Effector CD8-positive, alpha-beta T cell (primary cell): ENCODE measurements at places on chromosomes 13 and 19.

GRCh38 chr13:39257642-39258041, 219.4 kb downstream of the NHLRC3 start:
- DNase-seq = no peak

DNA sequence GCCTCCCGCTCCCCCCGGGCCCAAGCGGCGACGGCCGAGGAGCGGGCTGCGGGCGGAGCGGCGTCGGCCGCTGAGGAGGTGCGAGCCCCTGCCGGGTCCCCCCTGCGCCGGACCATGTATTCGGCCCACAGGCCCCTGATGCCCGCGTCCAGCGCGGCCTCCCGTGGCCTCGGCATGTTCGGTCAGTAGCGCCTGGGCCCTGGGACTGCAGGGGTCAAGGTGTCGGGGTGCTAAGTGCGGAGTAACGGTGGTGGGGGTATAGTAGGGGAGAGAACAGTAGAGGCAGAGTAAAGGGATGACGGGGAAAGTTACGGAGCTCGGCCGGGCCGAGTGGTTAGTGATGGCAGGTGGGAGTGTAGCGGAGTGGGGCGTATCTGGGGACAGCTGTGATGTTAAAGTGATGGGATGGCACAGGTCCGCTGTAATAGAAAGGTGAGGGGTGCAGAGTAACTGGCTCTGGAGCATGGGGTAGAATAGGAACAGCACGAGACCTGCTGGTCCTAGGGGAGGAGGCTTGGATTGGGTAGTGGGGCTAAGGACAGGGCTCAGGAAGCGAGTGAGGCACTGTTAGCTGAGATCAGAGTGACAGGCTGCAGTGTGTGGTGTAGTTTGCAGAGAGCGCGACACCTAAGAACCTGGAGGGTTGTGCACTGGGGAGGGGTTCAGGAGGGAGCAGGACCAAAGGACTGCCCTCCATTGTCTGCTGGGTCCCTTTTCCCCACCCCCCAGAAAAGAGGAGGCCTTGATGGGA, 15.7 kb downstream of the CIC start:
- DNase-seq = no peak

GRCh38 chr19:48102870-48103751, 7.5 kb downstream of the PLA2G4C start:
- DNase-seq = no peak

DNA sequence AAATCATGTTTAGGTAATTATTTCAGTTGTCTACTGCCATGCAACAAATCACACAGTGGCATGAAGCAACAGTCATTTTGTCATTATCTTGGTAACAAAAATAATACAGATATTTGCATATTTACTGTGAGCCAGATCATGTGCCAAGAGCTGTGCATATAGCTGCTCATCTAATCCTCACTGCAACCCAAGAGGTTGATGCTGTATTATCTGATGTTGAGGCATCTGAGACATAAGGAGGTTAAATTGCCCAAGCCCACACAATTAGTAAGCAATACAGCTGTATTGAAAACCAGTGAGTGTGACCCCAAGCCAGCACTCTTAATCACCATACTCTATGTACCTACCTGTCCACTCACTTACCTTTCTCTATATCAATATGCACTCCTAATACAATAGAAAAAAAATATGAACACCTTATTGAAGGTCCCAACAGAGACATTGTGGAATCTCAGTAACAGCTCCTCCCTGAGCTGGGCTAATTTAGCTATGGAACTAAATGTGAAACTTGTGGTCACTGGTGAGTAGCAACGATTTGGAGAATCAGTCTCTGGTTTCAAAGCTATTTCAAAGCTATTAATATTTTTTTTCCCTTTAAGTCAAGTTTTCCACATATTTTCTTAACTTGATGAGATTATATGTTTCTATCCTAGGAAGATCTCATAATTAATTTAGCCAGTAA, 185.2 kb downstream of the KLF12 start:
- no peak for DNase-seq

DNA sequence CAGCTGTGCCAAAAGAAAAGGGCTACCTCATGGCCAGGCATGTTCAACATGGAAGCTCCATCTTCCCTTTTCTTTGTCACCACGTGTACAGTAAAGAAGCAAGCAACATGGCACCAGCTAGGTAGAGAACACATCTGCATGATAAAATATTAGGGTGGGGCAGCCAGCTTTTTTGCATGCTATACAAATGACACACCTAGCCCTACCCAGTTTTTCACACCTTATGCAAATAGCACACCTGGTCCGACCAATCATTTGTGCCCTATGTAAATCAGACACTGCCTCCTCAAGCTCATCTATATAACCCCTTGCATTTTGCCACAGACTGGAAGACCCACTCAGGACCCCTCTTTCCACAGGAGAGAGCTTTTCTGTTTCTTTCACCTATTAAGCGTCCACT, 85.5 kb downstream of the STOML3 start:
- DNase-seq = no peak

- DNase-seq = no peak
Measured at GRCh38 chr19:1018393-1018792, 2.5 kb downstream of the TMEM259 start.

- DNase-seq = no peak
Measured at GRCh38 chr13:111540486-111540885, 220.0 kb downstream of the TEX29 start.

DNA sequence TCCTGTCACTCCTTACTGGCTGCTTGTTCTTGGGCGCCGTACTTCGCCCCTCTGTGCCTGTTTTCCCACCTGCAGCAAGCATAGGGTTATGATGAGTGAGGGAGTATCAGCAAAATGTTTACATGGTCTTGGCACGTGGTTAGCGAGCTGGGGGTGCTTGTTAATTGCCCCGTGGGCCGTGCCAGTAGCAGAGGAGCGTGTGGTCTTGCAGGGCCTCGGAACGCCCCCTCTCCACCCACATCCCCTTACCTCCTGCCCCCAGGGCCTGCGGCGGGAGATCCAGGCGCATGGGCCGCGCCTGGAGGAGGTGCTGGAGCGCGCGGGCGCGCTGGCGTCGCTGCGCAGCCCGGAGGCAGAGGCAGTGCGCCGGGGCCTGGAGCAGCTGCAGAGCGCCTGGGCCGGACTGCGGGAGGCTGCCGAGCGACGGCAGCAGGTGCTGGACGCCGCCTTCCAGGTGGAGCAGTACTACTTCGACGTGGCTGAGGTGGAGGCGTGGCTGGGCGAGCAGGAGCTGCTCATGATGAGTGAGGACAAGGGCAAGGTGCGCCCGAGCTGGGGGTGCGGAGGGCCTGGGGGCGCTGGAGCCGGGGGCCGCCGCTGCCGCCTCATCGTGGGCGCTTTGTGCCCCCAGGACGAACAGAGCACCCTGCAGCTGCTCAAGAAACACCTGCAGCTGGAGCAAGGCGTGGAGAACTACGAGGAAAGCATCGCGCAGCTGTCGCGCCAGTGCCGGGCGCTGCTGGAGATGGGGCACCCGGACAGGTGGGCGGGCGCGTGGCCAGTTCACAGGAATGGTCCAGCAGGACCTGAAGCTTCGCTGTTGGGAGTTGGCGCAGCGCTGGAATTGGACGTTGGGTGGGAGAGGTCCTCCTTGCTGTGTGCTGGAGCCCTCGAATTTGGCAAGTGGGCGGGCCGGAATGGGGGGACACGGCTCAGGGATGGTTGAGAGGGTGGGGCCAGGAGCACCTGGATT, 22.5 kb upstream of the SHKBP1 start:
- no peak for DNase-seq

GRCh38 chr13:30864433-30865122, 41.5 kb upstream of the MEDAG start:
- DNase-seq = no peak

GRCh38 chr19:55640577-55641425, at the start of gene ZNF580:
Gene ZNF580 (plus strand): TSS chr19:55641002. CDS start chr19:55642509, 1,507 bp downstream.
- peak; percentile 33 for DNase-seq

DNA sequence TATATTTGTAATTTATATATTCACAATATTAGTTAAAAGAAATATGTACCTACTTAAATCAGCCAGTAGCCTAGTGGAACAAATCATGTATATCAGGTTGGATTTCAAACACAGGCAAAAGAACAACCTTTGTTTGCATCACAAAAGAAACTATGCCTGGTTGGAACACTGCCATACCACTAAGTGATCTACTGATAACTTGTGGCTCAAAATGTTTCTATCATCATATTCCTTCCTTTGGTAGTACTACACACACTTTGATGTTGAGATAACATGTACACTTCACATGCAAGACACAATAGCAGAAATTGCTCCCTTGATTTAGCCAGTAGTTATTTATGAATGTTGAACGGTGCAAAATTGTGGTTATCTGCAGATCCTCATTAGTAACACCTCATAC, 146.0 kb upstream of the GPC6 start:
- DNase-seq = no peak

- DNase-seq = no peak
Measured at GRCh38 chr13:40116008-40116407, 460.5 kb downstream of the COG6 start.

- DNase-seq = no peak
Measured at GRCh38 chr19:49415810-49416200, 7.4 kb downstream of the PTH2 start.

GRCh38 chr13:110232142-110232541, 74.8 kb downstream of the COL4A1 start:
- DNase-seq = no peak
